Activated CD8-positive, alpha-beta memory T cell treated with anti-CD3 and anti-CD28 coated beads for 1 hour (primary cell): ENCODE measurements at places on chromosomes 1 and 21.

GRCh38 chr1:29121936-29122681, 1.6 kb downstream of the TMEM200B start:
- no peak for DNase-seq

GRCh38 chr1:185317886-185318310, 855 bp upstream of the IVNS1ABP start:
- peak; percentile 59 for DNase-seq

DNA sequence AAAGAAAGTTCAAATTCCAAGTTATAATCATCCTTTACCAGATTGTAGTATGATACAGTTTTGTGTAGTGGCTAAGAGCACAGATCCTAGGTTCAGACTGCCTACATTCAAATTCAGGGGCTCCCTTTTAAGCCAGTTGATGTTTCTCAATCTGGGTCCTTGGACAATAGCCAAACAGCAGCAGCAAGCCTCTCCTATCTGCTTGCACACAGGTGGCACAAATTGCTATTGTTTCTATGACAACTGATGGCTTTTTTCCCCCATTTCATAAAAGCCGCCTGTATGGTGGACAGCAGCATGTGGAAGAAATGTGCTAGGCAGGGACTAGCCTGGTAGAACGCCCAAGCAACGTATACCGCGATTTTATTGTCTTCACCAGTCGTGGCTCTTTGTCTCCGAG, 76.5 kb downstream of the S1PR1 start:
- no peak for DNase-seq

- no peak for DNase-seq
Measured at GRCh38 chr1:156838972-156839371, 19.9 kb downstream of the INSRR start.

DNA sequence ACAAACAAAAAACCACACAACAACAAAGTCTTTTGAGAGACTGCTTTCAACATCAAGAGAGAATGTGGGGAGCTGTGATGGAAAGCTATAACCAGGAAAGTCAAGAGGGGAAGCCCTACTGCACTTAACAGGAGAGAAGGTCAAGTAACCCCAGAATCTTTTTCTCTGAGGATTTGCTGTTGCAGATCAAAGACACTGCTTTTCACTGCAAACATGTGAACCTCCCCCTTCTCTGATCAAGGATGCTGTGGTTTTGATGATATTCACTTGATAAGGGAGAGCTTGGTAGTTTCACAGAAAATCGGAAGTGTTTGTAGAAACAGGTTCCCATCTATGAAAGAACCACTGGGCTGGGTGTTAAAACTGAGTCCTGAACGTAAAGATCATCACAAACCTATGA, 4.8 kb downstream of the ETV3 start:
- no peak for DNase-seq

DNA sequence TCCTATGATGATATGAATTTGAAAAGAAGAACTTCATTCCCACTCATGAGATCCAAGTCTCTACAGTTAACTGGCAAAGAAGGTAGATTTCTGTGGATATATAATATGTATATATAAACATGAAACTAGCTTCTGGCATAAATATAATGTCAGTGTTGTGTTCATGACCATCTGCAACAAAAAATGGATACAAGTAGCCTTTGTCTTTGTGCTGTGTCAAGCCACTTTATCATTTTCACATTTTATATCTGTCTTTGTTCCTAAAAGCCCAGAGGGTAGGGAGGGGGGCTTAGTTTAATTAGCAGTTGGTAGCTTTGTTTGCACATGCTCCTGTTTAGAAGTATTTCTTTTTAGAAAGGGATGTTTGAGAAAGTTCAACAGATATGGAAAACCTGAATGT, 56.2 kb upstream of the FASLG start:
- DNase-seq: no peak

DNA sequence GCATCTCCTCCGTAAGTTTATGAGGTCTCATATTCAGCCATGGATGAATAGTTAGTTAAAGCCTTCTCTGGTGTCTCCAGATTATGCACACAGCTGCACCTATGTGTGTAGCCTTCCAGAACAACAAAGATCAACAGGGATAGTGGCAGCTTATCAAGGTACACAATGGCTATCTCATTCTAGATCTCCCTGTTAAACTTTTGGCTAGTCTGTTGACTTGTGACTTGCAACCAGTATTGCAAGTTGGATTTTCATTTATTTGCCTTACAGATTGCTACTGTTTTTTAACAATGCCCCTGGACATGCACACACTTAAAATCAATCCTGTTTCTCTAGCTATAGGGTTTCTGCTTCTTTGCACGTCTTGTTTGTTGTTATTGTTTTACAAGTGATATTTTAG, 363.2 kb downstream of the OMA1 start:
- no peak for DNase-seq

GRCh38 chr1:245235156-245235555, 80.4 kb downstream of the KIF26B start:
- DNase-seq: no peak

DNA sequence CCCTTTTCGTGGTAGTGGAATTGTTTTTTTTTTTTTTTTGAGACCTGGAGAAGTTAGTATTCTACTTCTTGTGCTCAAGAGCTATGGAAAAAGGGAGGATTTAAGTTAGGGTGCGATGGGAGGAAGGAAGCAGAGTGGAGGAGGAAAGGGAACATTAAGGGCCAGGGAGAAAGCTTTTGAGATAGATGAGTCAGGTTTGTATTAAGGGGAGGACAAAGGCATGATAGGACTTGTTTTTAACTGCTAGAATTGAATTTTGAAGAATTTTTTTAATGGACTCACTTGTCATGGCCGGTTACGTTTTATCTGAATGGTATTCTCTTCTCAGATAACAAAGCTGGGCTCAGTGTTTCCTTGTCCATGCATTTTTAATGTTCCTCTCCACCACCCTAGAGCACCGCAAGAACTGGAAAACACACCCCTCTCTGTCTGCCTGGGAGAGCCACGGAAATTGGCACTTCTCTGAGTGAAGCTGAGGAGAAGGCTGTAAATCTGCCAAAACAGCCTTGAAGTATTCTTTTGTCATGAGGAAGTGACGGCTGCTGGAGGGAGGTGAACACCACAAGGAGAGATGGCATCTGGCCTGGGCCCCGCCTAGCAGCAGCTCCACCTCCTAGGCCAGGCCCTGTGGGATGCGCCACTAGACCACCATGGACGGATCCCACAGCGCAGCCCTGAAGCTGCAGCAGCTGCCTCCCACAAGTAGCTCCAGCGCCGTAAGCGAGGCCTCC, 3.5 kb downstream of the NIPAL3 start:
- DNase-seq: no peak

DNA sequence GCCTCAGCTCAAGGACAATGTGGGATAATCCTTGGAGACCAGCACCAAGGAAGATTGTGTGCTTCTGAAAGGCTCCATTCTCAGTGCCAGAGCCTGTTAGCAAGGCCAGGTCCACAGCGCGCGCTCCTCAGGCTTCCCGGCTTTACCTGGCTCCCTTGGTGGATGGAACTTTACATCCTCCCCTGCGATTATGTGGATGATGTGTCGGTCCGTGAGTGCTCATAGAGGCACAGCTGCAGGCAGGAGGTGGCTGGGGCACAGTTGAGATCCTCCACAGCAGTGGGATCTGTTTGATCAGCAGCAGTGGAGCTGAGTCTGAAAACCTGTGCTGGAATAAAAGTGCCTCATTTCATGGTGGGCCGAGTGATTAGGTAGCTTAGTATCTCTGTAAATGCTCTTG, 62.7 kb downstream of the PRDM2 start:
- DNase-seq: no peak

- DNase-seq: no peak
Measured at GRCh38 chr1:164805399-164805798, 246.4 kb downstream of the PBX1 start.

DNA sequence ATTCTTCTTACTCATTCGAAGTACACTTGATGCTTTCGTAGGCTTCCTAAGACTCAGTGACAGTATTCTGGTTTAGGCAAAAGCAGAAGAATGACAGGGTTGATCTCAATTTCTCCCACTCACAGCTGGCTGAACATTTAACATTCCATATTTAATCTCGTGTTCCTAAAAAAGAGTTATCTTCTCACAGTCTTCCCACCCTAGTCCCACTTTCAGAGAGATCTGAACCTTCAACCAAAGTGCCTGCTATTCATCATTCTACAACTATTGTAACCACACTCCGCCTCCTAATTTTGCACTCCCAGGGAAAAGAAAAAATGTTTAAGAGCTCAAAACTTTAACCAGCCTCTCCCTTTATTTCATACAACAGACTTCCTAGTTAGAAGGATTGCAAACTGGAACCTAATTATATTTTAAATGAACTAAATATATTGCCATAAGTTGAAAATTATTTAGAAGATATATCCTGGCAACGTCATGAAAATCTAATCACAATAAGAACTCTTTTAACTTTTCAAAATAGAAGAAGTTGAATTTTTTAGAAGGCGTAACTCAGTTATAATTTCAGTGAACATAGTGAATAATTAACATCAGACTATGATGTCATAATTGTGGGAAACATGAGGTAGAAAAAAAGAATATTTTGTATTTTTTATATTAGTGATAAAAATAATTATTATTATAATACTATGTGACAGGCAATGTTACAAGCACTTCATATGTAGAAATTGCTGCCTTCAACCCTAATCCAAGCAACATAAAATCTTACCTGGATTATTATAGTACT, 540.9 kb upstream of the ADGRL2 start:
- DNase-seq: no peak

- DNase-seq: no peak
Measured at GRCh38 chr1:163834778-163835177, 513.0 kb downstream of the NUF2 start.

- no peak for DNase-seq
Measured at GRCh38 chr1:164610538-164611222, 51.7 kb downstream of the PBX1 start.

DNA sequence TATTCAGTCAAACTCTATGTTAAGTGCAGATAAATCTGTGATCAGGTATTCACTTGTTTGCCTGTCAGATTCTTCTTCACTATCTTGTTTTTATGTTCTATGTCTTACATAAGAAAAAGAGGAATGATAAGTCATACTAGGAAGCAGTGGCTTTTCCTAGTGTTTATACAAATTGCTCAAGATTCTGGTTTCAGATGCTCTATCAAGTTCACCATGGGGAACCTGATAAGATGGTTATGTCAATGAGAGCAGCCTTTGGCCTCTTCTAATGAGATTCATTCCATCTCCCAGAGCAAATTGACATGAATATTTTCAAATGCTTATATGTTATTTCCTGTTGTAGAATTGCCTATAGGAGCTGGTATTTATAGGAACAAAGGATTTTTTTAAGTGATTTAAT, 218.8 kb upstream of the TMPRSS15 start:
- DNase-seq: no peak

DNA sequence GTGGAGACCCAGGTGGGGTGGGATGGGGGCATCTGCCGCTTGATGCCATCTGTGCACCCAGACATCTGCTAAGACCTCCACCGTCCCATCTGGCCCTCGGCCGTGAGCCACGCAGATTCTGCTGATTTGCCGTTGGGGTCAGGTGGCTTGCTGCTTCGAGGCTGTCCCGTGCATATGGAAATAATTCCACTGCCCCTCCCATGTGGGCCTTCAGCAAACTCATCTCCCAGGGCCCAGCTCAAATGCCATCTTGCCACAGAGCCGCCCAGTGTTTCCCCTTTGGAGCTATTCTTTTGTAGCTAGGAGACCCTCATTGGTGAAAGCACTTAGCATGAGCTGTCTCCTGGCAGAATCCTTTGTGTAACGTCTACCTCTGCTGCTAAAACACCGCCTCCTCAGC, 99.8 kb downstream of the KAZN start:
- no peak for DNase-seq

GRCh38 chr1:47979724-47980123, 17.5 kb downstream of the TRABD2B start:
- DNase-seq: no peak

GRCh38 chr1:175520186-175520585, 223.2 kb downstream of the TNR start:
- DNase-seq: no peak

DNA sequence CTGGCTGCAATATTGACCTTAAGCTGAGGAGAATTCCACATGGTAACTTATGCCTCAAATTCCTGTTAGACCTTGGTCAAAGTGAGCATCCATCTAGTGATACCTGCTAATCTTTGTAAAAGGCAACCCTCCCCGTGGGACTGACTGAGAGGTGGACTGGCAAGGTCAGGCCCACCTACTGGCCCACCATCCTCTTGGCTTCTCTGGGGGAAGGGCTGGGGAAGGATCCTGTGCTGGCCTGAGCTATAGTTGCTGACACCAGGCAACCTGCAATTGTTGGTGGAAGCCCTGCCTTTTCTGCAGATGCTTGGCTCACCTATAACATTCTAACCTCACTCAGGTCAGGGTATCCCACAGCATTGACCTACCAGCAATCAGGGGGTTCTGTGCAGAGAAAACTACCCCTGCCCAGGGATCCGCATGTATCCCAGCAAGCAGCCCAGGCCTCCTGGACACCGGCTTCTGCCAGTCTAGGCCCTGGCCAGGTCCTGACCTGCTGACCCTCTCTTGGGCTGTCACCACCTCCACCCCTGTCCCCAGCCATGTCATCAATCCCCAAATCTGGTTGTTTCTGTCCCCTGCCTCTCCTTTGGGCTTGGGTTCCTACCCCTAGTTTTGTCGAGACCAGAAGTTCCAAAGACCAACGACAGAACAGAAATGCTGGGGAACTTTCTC, 108.1 kb upstream of the EDN2 start:
- DNase-seq: no peak

DNA sequence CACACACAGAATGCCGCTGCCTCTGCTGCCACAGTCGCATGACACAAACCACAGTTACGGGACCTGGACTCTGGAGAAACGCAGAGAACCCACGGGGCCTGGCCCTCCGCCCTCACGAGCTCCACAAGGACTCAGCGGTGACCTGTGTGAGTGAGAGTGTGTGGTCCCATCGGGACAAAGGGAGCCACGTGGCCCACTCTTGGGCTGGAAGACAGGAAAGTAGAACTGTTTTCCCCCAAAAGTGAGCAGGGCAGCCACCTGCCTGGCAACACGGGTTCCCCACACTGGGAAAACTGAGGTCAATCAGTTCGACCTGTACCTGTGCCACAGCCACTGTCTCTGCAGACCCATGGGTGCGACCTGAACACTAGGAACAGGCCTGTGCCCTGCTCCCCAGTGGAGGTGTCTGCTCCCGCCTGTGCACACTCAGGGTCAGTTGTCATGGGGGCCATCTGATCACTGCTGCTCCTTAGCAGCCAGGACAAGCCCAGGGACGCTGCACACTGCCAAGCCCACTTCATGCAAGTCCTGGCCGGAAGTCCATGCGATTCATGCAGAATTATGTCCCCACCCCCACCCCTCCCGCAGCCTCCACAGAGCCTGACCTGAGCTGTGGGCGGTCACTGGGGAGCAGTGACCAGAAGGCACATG, 54.4 kb upstream of the ADARB1 start:
- DNase-seq: no peak

- DNase-seq: no peak
Measured at GRCh38 chr1:21813542-21813941, 1.5 kb downstream of the LDLRAD2 start.

GRCh38 chr1:204261746-204262505, 48.1 kb upstream of the GOLT1A start:
- DNase-seq: no peak

- DNase-seq: no peak
Measured at GRCh38 chr1:202005958-202006357, 4.4 kb upstream of the ELF3 start.

GRCh38 chr1:151003180-151003579, 3.5 kb downstream of the MINDY1 start:
- DNase-seq: no peak
